Aorta (tissue), 5 donors: ENCODE measurements at places on chromosomes 6 and 20.
A peak's percentile ranks its signal among the peaks of the same experiment; 100 is the strongest.

GRCh38 chr6:90048206-90048967 lies 154.1 kb downstream of the GJA10 start:
- no peak for DNase-seq

GRCh38 chr6:167988945-167989841 lies 8.3 kb upstream of the KIF25 start:
- DNase-seq = no peak

GRCh38 chr20:6057691-6058090 lies 3.8 kb upstream of the LRRN4 start:
- DNase-seq = no peak

DNA sequence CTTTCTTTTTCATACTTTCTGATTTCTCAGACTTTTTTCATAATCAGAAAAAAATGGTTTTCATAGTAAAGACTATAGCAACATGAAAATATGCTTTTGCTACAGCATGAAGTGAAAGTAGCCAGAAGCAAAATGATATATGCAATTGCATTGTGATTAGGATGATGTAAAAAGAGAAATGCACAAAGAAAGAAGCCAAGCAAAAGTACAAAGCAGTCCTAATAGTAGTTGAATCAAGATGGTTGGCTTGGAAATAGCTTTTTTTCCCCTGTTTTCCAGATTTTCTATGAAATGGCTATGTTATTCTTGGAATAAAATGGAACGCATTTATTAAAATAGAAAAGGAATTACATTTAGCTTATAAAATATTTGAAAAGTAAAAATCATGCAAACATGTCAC lies 77.3 kb downstream of the SEL1L2 start:
- no peak for DNase-seq

DNA sequence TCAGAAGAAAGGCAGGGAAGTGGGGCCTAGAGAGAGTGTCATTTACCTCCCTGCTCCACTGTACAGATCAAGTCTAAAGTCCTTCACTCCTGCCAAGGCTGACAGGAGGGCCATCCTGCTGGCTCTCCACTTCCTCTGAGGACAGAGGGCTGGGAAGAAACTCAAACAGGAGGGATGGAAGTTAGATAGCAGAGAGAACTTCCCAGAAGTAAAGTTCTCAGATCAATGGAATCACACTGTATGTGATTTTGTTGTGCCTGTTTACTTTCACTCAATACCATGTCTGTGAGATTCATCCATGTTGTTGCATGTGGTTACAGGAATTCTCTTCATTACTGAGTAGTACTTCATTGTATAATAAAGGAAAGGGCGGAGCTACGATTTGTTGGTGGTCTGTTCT lies 32.3 kb upstream of the ZFAND3 start:
- no peak for DNase-seq

DNA sequence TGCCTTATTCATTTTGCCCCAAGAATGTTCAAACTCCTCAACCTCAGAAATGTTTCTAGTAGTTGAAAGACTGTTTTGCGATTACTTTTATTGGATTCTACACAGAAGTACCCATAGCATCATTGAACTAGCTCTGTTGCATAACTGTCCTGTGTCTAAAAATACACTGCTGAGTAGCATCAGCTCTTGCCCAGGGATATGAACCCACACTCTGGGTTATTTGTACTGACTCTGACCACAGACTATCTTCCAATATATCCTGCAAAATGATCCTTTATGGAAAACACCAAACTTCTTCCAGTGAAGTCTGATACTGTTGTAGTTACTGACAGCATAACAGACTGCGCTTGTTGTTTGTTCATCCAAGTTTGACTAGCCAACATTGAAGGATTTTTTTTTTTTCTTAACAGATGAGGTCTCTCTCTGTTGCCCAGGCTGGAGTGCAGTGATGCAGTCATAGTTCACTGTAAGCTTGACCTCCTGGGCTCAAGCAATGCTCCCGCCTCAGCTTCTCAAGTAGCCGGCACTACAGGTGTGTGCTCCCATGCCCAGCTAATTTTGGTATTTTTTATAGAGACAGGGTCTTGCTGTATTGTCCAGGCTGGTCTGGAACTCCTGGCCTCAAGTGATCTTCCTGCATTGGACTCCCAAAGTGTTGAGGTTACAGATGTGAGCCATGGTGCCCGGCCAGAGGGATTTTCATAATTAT lies 49.9 kb downstream of the TULP4 start:
- DNase-seq = no peak

DNA sequence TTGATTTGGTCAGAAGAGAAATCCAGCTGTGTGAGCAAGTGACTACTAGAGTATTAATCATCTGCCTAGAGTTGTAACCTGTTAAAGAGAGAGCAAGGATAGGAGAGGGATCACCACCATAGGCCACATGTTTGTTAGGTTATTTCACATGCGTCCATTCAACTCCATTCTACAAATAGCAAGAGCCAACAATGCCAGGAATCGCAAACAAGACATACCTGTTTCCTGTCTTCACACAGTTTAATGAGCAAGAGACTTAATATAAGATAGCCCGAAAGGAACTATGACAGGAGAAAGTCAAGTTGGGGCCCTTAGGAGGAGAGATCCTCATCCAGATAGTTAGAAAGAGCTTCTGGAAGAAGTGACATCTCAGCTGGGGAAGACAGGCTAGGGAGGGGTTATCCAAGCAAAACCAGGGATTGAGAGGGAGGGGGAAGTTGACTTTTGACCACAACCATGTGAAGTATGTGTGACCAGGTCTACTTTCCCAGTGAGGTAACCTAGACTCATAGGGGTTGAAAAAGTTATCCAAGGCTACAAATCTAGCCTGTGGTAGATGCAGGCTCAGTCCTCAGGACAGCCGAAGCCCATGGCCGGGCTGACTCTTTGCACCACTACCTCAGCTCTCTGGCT lies 147.4 kb downstream of the ALDH8A1 start:
- no peak for DNase-seq

GRCh38 chr20:35303735-35304491 lies 11.7 kb upstream of the FAM83C start:
- DNase-seq = peak; percentile 81

GRCh38 chr6:68572525-68572924 lies 62.6 kb upstream of the ADGRB3 start:
- no peak for DNase-seq

GRCh38 chr6:108013787-108014439 lies 55.9 kb upstream of the SEC63 start:
- DNase-seq = no peak

- no peak for DNase-seq
Observed at GRCh38 chr6:154908723-154909122, 86.4 kb upstream of the TIAM2 start.

DNA sequence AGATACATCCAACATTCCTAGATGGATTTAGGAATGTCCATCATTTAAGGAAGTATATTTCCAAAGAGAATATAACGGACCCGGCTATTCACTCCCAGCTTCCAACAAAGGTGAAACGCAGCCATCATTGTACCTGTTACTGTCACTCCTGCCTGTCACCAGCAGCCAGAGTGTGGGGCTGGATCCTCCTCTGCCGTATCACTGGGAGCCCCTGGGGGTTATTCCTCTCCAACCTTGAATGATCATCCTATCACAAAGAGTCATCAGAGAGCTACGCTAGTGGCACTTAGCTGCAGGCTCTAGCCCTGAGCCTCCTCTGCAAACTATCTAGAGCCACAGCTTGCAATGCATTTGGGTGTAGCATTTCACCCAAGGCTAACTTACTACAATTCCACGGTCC lies 73.6 kb upstream of the NHSL1 start:
- DNase-seq = no peak

DNA sequence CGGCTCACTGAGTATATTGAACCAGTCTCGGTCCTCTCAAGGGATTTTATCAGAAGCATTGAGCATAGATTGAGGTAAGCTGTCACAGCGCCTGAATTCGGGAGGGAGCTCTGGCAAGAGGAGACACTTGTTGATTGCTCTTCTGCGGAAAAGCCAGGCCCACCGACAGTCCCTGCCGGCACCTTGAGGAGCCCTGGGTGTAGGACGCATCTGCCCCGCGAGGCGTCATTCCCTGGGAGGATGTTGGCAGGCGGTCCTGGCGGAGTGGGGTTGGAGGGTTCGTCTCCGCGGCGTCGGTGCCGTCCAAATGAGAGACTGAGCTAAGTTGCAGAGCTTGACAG lies 843 bp downstream of the FBXO9 start:
- DNase-seq = peak; percentile 62

DNA sequence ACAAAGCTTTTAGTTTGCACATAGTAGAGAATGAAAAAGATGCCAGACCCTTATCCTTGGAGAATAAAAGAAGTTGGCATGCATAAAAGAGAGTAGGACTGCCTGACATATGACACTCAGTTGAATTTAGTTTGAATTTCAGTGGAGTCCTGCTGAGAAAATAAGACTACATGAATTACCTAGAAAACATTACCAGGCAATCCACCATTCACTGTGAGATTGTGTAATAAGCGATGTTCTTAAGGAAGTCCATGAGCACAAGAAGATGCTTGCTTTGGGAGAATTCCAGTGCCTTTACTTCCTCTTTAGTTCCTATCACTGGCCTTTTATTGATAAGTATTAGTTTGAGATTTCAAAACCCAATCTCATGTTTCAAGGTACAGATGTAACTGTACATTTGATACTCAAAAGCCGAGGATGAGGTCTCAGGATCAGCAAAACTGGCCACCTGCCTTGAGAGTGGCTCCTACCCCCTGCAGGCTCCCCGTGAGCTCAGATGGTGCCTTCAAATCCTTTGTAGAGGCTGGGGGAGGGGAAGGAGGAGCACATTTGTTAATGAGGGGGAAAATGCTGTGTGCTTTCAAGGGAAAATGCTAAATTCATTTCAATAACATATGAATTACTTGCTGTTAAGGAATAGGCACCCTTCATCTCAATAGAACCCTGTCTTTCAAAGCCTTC lies 11.2 kb upstream of the UNC93A start:
- no peak for DNase-seq

- DNase-seq = no peak
Observed at GRCh38 chr6:38644951-38645350, 5.2 kb upstream of the BTBD9 start.

GRCh38 chr20:8246716-8247115 lies 114.7 kb downstream of the PLCB1 start:
- no peak for DNase-seq

DNA sequence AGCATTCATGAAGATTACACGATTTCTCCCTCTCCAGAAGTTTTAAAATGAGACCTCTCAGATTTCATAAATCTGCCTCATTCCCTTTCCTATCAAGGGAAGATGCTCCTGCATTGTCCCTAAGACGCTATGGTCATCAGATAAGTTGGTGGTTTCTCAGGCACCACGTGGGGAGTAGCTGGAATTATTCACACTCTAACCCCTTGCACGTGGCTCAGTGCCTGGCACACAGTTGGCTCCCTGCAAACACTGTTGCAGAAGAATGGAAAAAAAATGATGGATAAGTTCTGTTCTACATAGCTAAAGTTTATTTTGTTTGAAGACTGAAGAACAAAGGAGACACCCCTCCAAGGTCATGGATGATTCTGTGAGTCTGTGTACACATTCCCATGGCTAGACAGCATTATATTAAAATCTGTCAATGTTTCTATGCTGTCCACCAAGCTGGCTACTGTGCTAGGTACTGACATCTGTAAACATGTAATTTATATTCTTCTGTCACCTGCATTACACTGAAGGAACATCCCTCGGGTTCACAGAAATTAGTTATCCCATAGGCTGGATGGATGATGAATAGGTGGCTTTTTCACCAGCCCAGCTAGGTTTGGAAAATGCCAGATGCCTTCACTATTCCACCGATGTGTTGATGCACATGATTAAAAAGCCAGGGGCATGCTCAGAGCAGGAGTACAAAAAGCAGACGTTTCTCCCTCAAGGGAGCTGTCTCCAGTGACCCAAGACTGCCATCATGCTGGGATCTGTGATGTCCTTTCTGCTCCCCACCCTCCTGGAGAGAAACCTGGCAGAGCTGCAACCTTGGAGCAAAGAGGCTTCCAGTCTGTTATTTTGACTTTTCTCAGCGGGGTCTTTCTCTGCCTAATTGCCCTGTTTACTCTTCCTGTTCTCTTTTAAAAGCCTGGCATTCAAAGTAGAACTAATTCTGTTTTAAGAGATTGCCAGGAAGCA lies 610.5 kb downstream of the UTRN start:
- DNase-seq = no peak

DNA sequence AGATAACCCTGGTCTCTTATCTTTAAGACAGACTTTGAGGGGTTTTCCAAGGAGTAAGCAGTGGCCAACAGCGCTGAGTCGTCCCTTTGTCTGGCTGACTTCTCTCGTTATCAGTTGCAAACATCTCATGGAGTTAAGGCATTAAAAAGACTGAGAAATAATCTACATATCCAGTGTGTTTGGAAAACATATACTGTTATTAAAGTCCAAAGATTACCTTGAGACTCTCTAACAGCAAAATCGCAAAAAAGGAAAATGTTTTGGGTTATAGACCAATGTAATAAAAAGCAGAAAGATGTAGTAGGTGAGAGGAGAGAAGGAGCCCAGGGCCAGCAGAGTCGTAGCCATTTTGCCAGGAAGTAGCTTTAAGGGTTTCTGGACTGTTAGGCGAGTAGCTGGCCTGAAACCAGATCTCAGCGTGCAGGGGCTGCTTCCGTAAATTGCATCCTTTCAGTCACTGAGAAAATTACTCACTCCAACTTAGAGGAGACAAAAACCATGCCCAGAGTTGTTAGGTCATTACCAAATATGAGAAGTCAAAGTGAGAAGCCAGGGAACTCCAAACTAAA lies 24.6 kb downstream of the MYLK4 start:
- peak; percentile 72 for DNase-seq

DNA sequence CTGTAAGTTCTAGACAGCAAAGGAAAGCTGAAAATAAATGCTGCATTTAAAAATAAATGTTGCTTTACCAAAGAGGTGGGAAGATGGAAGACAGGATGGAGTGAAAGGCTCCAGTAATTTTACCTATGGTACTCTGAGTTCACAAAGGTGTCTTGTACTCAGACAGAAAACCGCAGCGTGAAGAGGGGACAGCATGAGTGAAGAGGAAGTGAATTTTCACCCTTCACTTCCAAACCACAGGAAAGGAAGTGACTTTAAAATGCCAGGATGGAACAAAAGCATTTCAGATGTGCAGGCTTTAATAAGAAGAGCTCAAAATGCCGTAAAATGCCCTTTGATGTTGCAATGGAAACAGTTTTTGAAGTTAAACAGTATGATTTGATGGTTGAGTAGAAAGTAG lies 91.2 kb upstream of the TINAG start:
- no peak for DNase-seq

- no peak for DNase-seq
Observed at GRCh38 chr6:130424710-130425109, 58.9 kb downstream of the TMEM200A start.

GRCh38 chr6:29479560-29479959 lies 8.2 kb downstream of the MAS1L start:
- no peak for DNase-seq

GRCh38 chr6:155165029-155165710 lies 98.6 kb upstream of the CLDN20 start:
- DNase-seq = no peak

DNA sequence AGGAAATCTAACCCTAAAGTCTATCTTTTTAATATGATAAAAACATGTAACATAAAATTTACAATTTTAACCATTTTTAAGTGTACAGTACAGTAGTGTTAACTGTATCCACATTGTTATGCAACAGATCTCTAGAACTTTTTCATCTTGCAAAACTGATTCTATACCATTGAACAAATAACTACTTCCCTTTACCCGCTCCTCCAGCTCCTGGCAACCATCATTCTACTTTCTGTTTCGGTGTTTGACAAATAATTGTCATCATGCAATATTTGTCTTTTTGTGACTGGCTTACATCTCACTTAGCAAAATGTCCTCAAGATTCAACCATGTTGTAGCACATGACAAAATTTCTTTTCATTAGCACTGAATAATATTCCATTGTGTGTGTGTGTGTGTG lies 203.2 kb downstream of the SIM1 start:
- no peak for DNase-seq

- no peak for DNase-seq
Observed at GRCh38 chr20:45823949-45824835, 2.9 kb downstream of the TNNC2 start.

GRCh38 chr20:36572701-36573102 lies 695 bp upstream of the TGIF2 start:
- DNase-seq = no peak
